ENCODE measurements at places on chromosomes 7 and 10.

- no peak for DNase-seq
Observed at GRCh38 chr10:52348037-52348564, 34.0 kb downstream of the DKK1 start.

DNA sequence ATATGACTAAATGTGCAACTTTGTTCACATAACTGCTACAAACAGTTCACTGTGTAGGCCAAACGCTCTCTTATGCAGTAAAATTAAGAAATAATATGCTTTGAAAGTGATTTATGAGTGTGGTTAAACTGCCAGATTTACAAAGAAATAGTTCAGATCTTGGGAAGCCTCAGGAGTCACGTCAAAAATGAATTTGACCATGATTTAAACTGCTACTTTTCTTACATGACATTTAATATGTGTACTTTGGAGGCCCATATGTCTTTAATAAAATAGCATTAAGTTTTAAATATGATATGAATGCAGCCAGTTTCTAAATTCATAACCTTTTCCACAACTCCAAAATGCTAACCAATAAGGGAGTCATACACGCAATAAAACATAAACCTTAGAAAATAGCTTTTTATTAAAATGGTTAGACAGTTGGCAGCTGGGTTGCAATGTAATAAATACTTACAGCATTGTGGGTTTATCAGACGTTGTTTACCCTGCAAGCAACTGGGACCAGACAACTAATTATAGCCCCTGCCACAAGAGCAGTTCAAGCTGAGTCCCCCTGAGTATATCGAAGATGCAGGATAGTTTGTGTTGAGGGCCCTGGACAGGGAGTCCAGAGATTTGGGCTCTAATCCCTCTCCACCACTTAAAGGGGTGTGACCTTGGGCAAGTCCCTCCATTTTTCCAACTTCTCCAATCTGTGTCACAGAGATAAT is 640.4 kb downstream of the LRMDA start:
- no peak for DNase-seq

GRCh38 chr7:82740246-82740848 is 296.8 kb upstream of the CACNA2D1 start:
- no peak for DNase-seq

DNA sequence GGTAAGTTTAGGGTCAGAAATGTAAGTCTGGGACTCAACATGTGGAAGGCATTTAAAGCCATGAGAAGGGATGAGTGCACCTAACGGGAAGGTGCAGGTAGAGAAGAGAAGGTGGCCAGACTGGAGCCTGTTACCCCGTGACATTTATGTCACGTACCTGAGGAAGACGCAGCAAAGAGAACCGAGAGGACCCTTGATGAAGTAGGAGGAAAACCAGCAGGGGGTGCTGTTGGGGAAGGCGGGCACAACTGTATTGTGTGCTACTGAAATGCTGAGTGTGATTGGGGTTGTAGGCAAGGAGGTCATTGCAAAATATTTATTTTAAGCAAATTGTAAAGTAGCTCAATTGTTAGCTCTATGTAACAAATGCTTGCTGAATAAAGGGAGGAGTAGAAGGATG is 338.2 kb upstream of the PRKCQ start:
- DNase-seq = no peak

GRCh38 chr7:158816995-158817394 is 12.3 kb downstream of the ESYT2 start:
- no peak for DNase-seq

DNA sequence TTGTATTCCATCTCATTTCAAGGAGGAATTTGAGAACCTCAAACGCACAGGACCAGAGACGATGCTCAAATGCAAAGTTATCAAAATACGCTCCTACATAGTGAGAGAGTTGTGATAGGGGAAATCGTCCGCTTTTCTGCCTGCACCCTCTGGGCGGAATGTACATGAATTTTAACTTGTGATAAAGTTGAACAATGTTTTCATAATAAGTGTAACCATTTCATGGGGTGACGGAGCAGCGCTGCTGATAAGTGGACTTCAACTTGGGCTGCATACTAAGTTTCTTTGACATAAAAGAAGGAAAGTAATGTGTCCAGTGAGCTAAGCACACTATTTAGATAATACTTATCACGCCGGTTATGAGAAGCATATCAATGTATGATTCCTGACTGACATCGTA is 497.5 kb upstream of the MGMT start:
- DNase-seq = no peak
